ENCODE measurements at places on chromosomes 3 and 15.

DNA sequence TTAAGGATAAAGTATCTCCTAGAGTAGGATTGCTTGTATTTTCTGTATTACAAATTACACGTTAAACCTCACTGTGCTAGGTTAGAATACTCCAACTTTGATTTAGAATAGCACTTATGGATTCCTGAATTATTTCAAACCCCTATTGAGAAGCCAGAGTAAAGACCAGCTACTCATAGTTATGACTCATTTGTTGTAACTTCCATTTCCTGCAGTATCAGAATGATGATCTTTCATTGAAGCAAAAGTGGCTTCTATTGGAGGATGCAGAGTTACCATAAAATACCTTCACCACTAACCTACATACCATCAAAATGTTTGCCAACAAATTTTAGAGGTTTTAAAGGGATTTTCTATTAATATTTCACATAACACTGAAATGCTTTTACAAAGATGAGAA is 1322.7 kb upstream of the ALCAM start:
- DNase-seq, result no peak

DNA sequence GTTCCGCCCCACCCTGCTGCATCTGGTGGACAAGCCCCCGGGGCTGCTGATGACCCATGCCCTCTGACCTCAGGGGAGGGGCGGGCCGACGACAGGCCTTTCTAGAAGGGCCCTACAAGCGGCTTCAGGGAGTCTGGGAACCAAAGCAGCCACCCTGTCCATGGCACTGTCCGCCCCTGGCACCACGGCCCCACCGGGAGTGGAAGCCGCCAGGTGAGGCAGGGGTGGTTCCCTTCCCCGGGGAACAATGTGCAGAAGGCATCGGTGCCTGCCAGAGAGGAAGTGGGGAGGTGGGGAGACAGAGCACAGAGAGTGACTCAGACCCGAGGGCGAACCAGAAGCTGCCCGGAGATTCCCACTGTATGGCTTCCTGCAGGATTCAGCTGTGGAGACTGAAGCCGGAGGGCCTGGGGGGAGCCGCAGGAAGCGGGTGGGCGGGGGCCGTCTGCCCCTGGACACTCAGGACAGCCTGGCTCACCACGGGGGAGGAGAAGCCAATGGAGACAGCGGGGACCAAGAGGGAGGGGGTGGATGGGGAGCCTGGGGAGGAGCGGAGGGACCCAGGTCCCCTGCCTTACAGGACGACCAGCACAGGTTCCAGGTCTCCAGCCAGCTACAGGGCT is 134.0 kb downstream of the TPRA1 start:
- DNase-seq, result no peak

GRCh38 chr3:129001806-129002572 is 885 bp downstream of the EFCC1 start:
- DNase-seq, result peak; percentile 61

GRCh38 chr3:32700244-32700643 is 15.3 kb downstream of the CNOT10 start:
- peak; percentile 4 for DNase-seq

All from stimulated activated effector memory CD8-positive, alpha-beta T cell treated with anti-CD3 and anti-CD28 coated beads, Interleukin-12 subunit alpha, Interleukin-12 subunit beta, amount 100 ng/mL, for 72 hours (primary cell).